ENCODE measurements at places on chromosomes 6 and 20.

GRCh38 chr6:18842534-18842933 lies 455.4 kb downstream of the RNF144B start:
- DNase-seq, result no peak

DNA sequence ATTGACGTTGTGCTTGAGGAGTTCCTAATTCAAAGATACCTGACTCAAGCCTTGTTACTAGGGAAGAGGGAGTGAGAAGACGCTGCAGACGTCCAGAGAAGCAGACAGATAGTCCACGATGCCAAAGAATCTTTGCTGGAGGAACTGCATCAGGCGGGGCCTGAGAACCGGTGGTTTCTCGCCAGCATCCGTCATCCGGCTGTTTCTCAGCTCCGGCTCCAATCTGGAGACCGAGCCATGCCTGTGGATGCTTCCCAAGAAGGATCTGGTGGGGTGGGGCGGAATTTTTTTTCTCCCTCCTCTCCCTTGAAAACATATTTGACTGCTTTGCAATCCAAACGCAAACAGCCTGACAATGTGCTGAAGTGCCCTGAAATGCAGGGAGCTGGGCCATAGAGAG lies 125.8 kb upstream of the SRSF6 start:
- no peak for DNase-seq

DNA sequence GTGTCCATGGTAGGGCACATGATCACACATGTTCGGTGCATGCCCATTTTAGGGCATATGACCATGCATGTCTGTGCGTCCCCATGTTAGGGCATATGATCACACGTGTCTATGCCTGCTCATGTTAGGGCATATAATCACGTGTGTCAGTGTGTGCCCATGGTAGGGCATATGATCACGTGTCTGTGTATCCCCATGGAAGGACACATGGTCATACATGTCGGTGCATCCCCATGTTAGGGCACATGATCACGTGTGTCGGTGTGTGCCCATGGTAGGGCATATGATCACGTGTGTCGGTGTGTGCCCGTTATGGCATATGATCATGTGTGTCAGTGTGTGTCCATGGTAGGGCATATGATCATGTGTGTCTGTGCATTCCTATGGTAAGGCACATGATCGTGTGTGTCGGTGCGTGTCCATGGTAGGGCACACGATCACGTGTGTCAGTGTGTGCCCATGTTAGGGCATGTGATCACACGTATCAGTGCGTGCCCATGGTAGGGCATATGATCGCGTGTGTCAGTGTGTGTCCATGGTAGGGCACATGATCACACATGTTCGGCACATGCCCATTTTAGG lies 30.6 kb downstream of the YTHDF1 start:
- DNase-seq, result no peak

DNA sequence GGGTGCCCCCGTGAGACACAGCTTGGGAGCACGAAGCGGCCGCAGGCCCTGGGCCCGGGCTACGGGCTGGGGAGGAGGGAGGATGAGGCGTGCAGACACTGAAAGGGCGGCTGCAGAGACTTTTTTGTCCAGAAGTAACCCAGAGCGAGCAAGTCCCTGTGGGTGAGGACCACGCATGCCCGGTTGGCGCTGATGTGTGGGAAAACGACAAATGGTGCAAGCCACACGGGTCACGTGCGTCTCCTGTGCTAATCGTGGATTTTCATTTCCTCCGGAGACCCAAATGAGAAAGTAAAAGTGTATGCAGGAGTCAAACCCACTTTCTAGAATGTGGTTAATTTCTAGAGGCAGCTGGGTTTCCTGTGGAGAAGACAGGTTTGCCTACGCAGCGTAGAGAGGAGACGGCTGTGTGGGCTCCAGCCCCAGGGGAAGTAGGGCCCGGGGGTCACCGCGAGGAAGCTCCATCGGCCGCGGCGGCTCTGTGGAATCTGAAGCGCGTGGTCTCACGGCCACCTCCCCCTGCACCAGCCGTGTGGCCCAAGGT lies 19.0 kb downstream of the DLL1 start:
- DNase-seq, result peak; percentile 44

- DNase-seq, result no peak
These were observed 28.7 kb downstream of the SIRPD start for GRCh38 chr20:1528811-1529210.

DNA sequence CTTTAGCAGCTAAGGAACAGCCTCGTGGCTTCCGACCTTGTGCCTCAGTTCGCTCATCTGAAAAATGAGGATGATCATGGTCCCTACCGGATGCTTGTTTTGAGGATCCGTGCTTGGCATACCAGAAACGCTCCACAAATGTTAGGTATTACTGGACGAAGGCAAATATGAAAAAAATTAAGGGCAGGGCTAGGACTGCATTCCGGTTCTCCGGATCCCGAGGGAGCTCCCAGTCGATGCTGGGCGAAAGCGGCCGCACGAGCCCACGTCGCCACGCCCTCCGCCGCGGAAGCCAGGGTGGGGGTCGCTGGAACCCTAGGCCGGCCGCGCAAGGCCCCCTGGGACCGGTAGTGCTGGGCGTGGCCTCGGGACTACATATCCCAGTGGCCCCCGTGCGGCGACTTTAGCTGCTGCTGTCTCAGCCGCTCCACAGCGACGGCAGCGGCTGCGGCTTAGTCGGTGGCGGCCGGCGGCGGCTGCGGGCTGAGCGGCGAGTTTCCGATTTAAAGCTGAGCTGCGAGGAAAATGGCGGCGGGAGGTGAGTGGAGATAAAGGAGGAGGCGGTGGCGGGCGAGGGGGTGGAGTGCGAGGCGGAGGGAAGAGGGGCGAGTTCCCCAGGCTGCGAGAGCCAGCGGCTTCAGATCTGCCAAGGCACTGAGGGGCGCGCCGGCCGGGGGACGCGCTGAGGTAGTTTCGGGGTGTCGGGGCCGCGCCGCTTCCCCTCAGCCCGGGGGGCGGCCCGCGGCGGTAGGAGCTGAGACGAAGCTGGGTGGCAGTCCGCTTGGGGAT lies at the start of gene NCOA3:
Gene NCOA3, plus strand, starts transcription at position 406 of the 789 bp plus-strand sequence. CDS start 120,361 bp downstream, outside the sequence.
- DNase-seq, result peak; percentile 82

GRCh38 chr20:51553897-51554486 lies 11.5 kb upstream of the NFATC2 start:
- DNase-seq, result no peak

DNA sequence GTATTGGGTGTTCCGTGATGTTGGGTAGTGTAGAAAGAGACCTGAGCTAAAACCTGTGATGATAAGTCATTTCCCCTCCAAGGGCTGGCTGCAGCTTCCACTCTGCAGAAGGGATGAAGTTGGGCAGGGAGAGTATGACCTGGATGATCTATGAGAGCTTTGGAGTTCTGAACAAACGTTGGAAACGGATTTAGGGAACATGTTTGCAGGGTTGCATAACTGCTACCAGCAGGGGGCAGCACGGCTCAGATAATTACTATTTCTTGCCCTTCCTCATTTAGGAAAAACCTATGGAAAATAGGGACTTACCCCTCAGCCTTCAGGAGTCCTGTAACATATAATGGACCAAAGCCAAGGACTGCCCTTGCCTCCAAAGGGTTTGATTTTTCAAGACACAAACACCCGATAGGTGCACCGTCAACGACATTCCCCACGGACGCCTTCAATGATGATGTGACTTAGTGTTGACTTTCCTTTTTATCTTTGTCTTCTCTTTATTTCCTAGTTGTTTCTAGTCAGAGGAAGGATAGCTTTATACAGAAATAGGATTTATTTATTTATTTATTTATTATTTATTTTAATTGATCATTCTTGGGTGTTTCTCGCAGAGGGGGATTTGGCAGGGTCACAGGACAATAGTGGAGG lies 164.9 kb upstream of the SASH1 start:
- no peak for DNase-seq

GRCh38 chr6:91435630-91436029 lies 848.8 kb upstream of the MAP3K7 start:
- no peak for DNase-seq

GRCh38 chr20:48265791-48266190 lies 480.5 kb upstream of the SULF2 start:
- no peak for DNase-seq

DNA sequence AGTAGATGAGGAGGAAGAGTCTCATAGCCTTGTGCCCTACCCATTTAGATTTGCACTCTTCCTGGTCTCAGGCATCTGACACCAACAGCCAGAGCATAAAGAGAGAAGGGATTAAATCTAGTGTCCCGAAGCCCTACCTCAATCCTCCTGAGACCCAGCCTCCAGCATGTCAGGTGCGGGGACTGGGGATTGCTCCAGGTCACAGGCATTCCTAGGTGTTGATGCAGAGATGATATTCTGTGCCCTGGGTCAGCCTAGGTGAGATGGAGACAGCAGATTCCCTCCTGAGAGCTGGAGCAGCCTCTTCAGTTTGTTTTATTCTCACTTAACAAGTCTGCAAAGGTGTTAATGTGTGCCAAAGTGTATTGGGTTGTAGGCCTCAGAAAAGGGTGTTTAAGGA lies 89.8 kb downstream of the ANKRD6 start:
- no peak for DNase-seq

GRCh38 chr20:60255866-60256265 lies 297.6 kb downstream of the CDH26 start:
- DNase-seq, result no peak

DNA sequence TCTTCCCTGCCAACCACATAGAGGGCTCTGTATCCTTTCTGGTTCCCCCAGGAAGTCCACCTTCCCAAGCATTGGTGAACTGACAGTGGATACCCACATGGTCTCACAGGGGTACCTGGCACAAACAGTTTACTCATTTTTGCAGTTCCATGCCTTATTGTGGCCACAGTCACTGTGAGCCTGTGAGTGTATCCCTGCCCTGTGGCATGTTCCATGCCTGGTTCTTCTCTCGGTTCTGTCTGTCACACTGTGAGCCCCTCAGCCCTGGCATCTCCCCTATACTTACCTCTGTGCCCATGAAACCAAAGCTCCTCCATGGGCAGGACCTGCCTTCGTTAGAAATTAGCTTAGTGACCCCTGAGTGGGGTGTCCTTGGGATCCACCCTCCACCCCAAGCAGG lies 107.8 kb downstream of the TOX2 start:
- DNase-seq, result no peak

- no peak for DNase-seq
These were observed 34.6 kb downstream of the FBXO5 start for GRCh38 chr6:152948150-152948768.

DNA sequence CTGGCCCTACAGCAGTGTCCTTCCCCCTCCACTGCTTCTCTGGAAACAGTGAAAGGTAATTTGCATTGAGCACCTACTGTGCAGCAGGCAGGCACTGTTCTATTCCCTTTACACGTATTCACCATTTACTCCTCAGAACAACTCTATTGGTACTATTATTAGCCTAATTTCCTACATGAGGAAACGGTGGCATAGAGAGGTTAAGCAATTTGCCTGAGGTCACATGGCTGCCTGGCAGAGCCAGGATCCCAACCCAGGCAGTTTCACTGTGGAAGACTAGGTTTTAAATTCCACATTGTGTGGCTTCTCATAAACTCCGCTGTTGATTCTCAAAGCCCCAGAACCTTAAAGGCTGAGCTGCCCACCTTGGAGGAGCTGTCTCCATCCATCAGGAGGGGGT lies 72.7 kb downstream of the CLIC5 start:
- no peak for DNase-seq

DNA sequence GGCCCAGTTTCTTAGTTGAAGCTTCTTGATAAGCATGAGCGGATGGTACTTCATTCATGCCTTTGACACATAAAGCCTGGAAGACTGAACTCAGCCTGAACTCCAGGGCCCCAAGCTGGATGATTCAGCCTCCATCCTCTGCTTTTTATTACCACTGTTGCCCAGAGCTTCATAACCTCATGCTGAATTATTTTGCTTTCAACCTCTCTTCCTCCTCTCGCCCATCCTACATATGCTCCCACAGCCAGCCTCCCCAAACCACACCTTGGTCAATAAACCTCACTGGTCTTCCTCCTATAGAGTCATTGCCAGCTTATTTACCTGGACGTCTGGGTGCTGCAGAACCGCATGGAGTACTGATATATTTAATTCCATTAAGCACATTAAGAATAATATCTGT lies 59.4 kb downstream of the SLC35B3 start:
- DNase-seq, result no peak

DNA sequence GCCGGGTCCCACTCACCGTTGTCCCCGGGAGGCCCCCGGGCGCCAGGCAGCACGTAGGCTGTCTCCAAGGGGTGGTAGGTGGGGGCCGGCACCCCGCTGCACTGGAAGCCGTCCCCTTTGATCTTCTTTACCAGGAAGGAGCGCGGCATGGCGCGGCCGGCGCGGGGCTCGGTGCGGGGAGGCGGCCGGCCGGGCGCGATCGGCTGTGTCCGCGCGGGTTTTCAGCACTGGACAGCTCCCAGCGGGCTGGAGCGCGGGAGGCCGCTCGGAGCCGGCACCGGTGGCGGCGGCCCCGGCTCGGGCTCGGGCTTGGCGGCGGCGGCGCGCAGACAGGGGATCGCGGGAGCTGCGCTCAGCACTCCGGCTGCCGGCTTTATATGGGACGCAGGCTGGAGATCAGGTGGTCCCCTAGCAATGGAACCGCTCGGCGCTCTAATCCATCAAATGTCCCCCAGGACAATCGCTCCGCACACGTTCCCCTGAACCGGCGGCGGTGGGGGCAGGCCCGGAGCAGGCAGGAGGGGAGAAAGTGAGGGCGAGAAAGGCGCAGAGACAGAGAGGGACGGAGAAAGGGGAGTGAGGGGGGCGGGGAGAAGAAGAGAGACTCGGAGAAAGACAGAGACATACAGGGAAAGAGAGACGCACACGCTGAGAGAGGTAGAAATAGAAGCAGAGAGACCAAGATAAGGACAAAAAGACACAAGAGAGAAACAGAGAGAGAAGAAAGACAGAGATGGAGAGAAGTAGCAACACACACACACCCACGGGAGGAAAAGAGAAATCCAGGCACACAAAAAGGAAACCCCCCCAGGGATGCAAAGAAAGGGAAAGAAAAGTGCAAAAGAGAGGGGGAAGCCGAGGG lies at the start of gene SCRT2:
Gene SCRT2, minus strand, starts transcription at position 350 of the 862 bp plus-strand sequence. Its CDS starts 201 bp downstream, at position 149.
- peak; percentile 38 for DNase-seq

GRCh38 chr20:17501701-17502100 lies 29.5 kb downstream of the BFSP1 start:
- no peak for DNase-seq

DNA sequence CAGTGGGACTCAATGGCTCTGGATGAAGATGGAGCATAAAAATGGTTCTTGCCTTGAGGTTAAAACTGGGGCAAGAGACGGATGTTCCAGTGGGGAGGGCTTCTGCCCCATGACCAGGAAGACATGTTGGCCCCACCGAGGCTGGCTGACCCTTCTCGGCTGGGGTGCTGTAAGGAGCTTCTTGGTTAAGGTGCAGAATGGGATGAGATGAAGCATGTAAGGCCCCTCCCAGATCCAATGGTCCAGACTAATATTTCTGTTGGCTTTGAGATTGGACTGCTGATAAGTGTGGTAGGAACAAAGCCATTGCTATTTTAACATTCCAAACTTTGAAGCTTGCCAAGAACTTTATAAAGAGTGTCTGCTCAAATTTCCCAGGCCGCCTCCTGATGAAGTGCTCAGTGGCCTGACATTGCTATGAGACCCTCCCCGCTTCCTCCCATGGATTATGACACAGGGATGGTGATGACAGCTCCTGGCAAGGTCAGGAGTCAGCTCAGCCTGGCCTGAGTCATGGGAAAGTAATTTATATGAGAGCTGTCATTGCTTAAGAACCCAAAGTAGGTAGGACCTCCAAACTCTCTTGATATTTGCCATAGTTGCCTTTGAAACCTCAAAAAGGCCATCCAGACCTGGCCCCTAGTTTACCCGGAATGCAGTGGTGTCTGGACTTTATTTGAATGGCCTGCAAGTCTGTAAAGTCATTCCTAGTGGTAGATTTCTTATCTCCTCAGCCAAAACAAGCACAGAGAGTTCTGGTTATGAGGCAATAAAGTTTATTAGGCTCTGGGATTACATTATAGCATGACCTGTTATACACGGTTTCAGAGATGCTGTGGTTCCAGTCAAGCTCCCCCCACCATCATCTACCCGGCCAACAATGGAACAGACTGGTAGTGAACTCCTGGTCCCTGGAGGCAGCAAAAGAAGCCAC lies 55.2 kb downstream of the TGM2 start:
- DNase-seq, result no peak
